Activated CD4-positive, alpha-beta T cell treated with anti-CD3 and anti-CD28 coated beads, Interleukin-2, amount 10 ng/mL, durations not matched to agents 24 days and 14 days (primary cell): ENCODE measurements at places on chromosomes 4 and X.

DNA sequence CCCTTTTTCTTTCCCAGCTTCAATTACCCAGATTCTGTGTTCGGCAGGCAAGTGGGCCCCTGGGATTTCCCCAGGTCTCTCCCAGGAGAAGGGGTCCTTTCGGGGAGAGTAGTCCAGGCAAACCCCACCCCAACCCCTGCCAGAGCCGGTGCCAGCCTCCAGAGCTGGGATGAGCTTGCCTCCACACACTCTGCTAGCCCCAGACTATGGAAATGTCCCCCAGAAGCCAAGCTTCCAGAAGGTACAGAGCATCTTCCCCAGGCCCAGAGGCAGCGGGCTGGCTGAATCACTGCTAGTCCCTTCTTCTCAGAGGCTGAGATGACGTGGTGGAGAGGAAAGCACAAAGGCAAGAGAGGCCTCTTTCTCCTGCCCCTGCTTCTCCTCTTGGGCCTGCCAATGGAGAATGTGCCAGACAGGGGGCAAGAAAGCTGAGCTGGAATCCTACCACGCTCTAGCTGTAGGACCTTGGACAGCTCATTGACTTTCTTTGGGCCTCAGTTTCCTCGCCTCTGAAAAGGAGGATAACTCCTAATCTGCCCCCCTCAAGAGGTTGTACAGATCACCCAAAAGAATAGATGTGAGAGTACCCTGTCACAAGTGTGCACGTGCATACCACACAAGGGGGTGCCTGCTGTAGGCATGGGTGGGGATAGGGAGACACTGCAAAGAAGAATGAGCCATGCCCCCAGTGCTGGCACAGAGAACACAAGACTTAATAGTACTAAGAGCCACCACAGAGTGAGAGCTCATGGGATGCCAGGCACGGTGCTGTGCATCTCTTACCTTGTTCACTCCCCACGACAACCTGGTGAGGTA lies 2.1 kb downstream of the SASH3 start:
- no peak for DNase-seq

- no peak for DNase-seq
Observed at GRCh38 chrX:23048806-23049573, 49.2 kb downstream of the DDX53 start.

DNA sequence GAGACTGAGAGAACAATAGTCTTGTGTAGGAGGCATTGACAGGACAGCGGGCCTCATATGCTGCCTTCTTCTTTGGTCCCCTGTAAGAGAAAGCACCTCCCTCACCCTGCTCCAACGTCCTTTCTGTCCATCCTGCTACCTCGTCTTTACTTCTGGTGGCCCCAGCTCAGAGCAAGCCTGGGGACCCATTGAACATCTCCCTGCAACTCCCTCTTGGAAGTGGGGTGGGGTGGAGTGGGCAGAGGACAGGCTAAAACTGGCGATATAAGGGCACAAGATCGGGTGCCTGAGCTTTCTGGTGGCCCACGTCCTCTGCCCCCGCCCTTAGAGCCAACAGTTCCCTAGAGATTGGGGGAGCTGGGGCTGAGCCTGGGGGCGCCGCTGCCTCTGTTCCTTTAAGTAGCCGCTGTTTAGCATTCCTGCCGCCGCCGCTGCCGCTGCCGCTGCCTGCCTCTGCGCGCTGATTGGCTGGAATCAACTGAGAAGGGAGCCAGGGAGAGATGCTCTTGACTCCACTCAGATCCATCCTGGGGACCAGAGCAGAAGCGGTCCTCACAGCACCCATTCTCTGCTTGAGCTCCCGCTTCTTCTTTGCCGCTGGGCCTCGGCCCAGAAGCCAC lies at the start of gene DLG3:
DLG3 (plus strand) TSS at position 510 of the 620 bp plus-strand sequence. CDS start 367 bp downstream, outside the sequence.
- peak; percentile 69 for DNase-seq

GRCh38 chr4:26342328-26343037 lies 21.7 kb downstream of the RBPJ start:
- no peak for DNase-seq

DNA sequence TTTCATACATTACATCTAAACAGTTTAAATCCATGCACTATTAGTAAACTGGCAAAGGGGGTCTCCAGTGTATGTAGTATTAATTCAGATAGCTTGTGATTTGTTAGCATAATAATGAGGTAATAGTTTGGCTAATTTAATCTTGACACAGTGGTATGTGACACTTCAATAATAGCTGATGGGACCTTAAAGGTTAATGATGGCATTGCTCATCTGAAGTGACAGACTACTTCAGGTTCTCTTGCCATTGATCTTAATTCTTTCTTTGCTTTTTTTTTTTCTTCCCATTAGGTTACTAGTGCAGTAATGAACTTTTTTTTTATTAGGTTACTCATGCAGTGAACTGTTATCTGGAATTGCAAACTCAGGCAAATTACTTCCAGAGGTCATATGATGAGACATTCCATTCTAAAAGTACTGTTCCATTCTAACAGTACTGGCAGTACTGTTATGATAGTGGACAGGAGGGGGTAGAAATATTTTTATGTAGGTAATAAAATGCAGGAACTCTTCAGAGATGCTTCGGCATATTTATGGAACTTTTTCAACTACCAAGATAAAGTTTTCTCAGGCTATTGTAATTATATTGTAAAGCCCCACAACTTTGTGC lies 911.3 kb upstream of the LCORL start:
- DNase-seq, result no peak

DNA sequence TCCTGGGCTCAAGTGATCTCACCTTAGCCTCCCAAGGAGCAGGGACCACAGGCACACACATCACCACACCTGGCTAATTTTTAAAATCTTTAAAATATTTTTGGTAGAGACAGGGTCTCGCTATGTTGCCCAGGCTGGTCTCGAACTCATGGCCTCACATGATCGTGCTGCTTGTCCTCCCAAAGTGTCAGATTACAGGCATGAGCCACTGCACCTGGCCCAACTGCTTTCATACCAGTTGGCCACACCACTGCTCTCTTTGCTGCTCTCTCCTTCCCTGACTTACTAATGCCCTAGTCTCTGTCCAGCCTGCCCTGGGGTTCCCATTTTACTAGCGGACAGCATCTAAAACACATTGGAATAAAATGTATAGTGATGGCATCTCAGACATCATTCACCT lies 67.1 kb downstream of the CLDN22 start:
- DNase-seq, result no peak

DNA sequence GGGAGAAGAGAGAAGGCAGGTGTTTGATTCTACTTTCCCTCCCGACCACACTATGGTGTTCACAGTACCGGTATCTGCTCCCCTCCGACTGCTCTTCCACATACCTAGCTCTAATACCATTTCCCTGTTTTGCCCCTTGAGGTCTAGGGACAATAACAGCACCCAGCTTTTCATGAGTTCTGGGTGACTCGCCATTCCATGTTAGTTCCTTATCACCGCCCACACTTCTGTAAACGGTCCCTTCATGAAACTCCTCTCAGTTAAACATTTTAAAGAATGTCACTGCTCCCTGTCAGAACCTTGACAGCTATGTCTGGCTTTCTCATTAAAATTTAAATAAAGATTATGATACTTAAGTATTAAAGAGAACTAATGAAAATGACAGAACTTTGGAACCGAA lies 136.7 kb downstream of the ADAMTS3 start:
- no peak for DNase-seq

- peak; percentile 58 for DNase-seq
Observed at GRCh38 chrX:102835504-102836146, 101.4 kb upstream of the RAB40AL start.

- no peak for DNase-seq
Observed at GRCh38 chrX:77426811-77427210, 20.4 kb upstream of the FGF16 start.

DNA sequence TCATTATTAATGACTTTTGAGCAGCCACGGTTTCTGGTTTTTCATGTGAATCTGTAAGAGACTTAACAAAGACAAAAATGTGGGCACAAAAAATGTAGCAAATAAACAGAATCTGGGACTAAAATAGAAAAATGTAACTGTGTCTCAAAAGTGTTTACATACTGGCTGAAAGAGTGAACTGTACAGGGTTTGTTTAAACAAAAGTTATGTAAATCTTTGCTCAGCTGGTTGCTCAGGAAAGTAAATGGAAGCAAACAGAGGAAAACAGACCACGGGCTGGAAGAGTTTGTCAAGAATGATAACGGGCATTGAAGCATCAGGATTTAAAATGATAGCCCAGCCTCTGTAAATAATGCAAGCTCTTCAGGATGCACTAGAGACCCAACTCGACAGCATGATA lies 921.8 kb upstream of the FTHL17 start:
- no peak for DNase-seq
